Cardiac ventricle fibroblast (primary cell): ENCODE measurements at places on chromosomes 7 and 10. TPM values are rescaled to one million over a fixed set of nuclear protein-coding genes. Genes with fewer than 3 reads are reported as not detected.

The KCNH2 gene
- not detected in 2 replicates for total RNA-seq

The TFPI2 gene
- 87.4 and 112 TPM in 2 replicates for total RNA-seq

The LDB1 gene
- total RNA-seq = 23.3 and 29.1 TPM in 2 replicates

The KAT6B gene
- 11.5 and 17.4 TPM in 2 replicates for total RNA-seq

The EN2 gene
- 0.37 TPM in 1 of 2 replicates, not detected in the other for total RNA-seq

The FAM237B gene
- total RNA-seq = not detected in 2 replicates

The PRKAG2 gene
- 5.1 and 7.5 TPM in 2 replicates for total RNA-seq

The NOC3L gene
- 6.1 and 7.7 TPM in 2 replicates for total RNA-seq

The NPY gene
- not detected in 2 replicates for total RNA-seq

The DNAJB9 gene
- total RNA-seq = 46.1 and 58.1 TPM in 2 replicates

The CCL24 gene
- total RNA-seq = not detected in 2 replicates

The SEPTIN7 gene
- total RNA-seq = 230 and 232 TPM in 2 replicates

The LRMDA gene
- 1.2 and 2.5 TPM in 2 replicates for total RNA-seq

The NPC1L1 gene
- total RNA-seq = not detected in 2 replicates

The FAM25A gene
- not detected in 2 replicates for total RNA-seq

The PLA2G12B gene
- total RNA-seq = not detected in 2 replicates

The TMEM236 gene
- total RNA-seq = 0.06 and 0.15 TPM in 2 replicates

The CALN1 gene
- total RNA-seq = not detected in 2 replicates

The CYP3A7 gene
- total RNA-seq = not detected in 2 replicates

The PNLIPRP1 gene
- not detected in 2 replicates for total RNA-seq

The HABP2 gene
- not detected in 2 replicates for total RNA-seq

The GPER1 gene
- 5.6 and 7.6 TPM in 2 replicates for total RNA-seq

The DPYSL4 gene
- 28.4 and 33.4 TPM in 2 replicates for total RNA-seq

The GGCT gene
- 40.0 and 44.1 TPM in 2 replicates for total RNA-seq

The TRIL gene
- 11.4 and 11.6 TPM in 2 replicates for total RNA-seq

The ATG9B gene
- total RNA-seq = 0.25 TPM in 1 of 2 replicates, not detected in the other

The MMP21 gene
- 0.15 TPM in 1 of 2 replicates, not detected in the other for total RNA-seq

The ACTL6B gene
- not detected in 2 replicates for total RNA-seq

The CEP55 gene
- 2.2 and 3.8 TPM in 2 replicates for total RNA-seq

The TFEC gene
- not detected in 2 replicates for total RNA-seq

The LEP gene
- total RNA-seq = not detected in 2 replicates

The GHRHR gene
- total RNA-seq = not detected in 2 replicates

The NPSR1 gene
- not detected in 2 replicates for total RNA-seq

The LIPA gene
- total RNA-seq = 45.1 and 48.2 TPM in 2 replicates

The FEZF1 gene
- not detected in 2 replicates for total RNA-seq

The PITX3 gene
- 0.15 and 0.69 TPM in 2 replicates for total RNA-seq

The ASIC3 gene
- total RNA-seq = 0.37 TPM in 1 of 2 replicates, not detected in the other

The RBP4 gene
- 5.8 and 6.4 TPM in 2 replicates for total RNA-seq

The FRA10AC1 gene
- 3.6 and 61.6 TPM in 2 replicates for total RNA-seq

The FAM180A gene
- total RNA-seq = 1.3 and 1.8 TPM in 2 replicates

The ATOH7 gene
- not detected in 2 replicates for total RNA-seq

The CABCOCO1 gene
- not detected in 2 replicates for total RNA-seq

The MICALL2 gene
- total RNA-seq = 18.1 and 19.1 TPM in 2 replicates

The PURB gene
- 12.5 and 15.1 TPM in 2 replicates for total RNA-seq

The SPOCK2 gene
- 1.4 TPM in 2 replicates for total RNA-seq

The PAX4 gene
- total RNA-seq = not detected in 2 replicates

The BMS1 gene
- total RNA-seq = 9.1 and 10.1 TPM in 2 replicates

The HSPA12A gene
- 3.7 and 5.2 TPM in 2 replicates for total RNA-seq

The TSC22D4 gene
- total RNA-seq = 37.2 and 43.4 TPM in 2 replicates
